Upper lobe of left lung (tissue), 6 donors: ENCODE measurements at places on chromosomes 4 and X. TPM values are rescaled to one million over a fixed set of nuclear protein-coding genes. Genes with fewer than 3 reads are reported as not detected.

DNA sequence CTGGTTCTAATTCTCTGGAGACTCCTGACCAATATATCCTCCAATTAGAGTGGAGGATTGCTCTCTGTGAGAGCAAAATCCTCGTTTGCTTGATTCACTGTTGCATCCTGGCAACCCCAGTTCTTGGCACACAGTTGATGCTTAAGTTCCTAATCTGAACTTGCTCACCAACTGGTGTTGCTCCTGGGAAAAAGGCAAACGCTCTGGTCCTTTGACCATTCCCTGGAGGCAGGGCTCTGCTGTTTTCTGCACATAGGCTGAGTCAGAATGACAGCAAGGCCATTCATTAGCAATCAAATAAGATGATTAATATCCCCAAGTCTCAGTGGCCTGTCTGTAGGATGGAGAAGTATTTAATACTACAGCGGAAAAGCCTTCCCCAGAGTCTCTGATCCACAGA lies 172.7 kb upstream of the TBC1D9 start:
- DNase-seq = no peak

GRCh38 chrX:43753637-43754036 lies 97.5 kb downstream of the MAOA start:
- no peak for DNase-seq

The BEND2 gene
- total RNA-seq = not detected

GRCh38 chrX:111759686-111760085 lies 78.7 kb downstream of the ALG13 start:
- DNase-seq = no peak

DNA sequence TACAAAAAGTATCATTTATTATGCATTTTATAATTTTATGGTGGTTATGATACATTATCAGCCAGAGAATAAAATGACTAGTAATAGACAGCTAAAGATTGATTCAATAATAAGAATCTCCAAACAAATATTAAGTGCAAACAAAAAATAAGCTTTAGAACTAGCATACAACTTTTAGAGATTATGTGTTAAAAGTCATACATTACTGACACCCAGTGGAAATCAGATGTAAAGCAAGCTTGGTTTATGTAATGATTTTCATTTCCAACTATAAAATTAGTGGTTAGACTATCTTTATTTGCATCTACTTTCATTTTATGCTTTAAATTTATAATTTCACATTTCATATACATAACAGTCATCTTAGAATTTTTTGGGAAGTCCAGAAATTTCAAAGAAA lies 57.7 kb downstream of the IL13RA2 start:
- DNase-seq = no peak

DNA sequence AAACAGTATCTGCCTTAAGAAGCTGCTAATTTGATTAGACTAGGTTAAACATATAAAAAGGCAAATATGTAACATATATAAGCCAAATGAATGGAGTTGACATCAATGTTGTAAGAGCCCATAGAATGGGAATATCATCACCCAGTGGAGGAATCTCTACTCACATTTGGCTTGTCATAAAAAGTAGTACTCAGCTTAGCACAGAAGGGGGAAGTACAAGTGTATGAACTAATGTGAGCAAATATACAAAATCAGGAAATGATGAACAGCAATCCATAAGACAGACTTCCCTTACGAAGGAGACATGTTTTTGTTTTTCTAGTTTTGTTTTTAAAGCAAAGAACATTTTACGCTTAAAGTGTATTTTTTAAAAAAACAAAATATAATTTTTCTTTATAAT lies 74.9 kb downstream of the MAB21L2 start:
- no peak for DNase-seq

DNA sequence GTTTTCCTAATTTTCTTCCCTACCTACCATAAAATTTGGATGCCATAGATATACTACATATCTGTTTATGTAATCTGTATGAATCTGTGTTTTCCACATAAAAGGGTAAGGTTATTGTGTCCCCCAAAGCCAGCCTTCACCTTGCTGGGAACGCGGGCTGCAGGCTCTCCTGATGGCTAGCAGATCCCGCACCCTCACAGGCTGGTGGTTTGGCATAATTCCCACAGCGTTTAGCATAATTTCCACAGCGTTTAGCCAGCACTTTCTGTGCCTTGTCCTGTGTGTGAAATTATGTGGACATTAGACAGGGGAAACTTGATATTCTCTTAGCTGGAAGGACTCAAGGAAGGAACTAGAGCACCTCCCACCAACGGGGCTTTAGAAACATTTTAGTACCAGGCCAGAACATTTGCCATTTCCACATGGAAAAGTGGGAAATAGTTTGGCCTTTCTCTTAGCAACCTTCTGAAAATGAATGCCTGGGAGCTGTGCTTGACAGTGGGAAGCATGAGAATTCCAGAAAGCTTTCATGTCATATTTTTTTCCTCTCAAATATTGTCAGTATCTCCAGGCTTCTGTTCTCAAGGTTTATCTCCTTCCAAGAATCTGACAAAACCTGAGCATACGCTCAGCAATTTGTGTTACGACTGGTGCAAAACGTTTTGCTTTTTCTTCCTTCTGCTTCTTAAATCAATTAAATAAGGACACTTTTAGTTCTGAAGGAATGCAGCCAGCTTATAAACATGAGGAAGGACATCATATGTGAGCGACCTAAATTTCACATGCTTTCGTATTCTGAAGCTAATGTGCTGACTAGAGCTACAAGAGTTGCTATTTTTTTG lies 67.9 kb downstream of the STK32B start:
- no peak for DNase-seq

- DNase-seq = no peak
Measured at GRCh38 chr4:125750828-125751466, 436.2 kb downstream of the FAT4 start.

The ERCC6L gene
- total RNA-seq = not detected

DNA sequence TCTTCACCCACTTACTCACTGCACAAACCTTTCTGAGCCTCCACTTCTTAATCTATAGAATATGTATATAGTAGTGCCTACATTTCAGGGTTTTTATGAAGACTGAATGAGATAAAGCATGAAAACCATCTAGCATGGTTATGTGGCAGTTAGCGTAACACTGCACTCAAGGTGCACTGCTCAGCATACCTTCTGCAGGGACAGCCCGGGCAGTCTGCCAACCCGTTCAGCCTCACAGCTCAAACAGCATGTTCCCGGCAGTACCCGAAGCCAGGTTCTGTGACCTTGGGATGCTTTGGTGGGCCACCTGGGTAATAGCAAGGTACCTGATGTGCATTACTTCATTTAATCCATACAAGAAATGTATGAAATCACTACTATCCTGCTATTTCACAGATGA lies 81.4 kb downstream of the DOCK11 start:
- DNase-seq = peak; percentile 51

DNA sequence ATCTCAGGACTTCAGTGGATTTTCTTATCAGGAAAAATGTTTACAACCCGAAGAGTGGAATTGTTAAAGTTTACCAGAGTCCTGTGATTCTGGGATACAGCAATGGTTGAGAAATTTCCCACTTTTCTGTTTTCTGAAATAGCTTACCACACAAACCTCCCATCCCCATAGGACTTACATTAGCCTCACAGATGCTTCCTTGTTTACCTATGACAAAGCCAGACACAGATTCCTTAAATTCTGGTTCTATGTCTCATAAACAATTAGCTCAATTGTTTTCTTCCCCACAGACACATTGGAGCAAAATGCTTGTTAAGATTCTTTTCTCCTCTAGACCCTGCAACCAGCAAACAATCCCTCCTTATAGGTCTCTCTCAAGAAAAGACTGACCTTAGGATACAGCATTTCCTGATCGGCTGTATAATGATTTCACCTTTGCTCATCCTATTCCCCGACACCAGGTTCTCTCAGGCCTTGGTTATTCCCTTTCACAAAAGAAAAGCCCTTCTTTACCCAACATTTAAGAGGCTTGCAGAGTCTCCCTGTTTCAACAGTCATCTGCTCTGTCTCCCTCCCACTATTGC lies 886.2 kb downstream of the ARAP2 start:
- no peak for DNase-seq

The POU3F4 gene
- not detected for total RNA-seq
